NCI-H510A treated with DMSO at 0.1 percent for 48 hours (cell line): ENCODE measurements at places on chromosomes 1 and 21.

DNA sequence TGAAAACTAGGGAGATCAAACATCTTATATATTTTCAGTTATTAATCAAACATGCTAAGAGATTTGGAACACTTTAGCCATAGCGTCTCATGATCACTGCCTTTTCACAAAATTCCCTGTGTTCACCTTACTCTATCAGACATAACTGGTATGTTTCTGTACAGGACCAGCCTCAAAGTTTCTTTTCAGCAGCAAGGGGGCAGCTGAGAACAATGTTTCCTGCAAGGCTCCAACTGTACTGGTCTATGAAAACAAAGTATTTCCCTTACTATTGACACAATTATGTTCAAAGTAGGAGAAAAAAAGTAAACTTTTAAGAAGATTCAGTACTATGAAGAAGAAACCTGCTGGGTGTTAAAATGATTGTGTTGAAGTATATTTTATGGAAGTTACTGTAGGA, 98.5 kb downstream of the ATF6 start:
- no peak for DNase-seq

DNA sequence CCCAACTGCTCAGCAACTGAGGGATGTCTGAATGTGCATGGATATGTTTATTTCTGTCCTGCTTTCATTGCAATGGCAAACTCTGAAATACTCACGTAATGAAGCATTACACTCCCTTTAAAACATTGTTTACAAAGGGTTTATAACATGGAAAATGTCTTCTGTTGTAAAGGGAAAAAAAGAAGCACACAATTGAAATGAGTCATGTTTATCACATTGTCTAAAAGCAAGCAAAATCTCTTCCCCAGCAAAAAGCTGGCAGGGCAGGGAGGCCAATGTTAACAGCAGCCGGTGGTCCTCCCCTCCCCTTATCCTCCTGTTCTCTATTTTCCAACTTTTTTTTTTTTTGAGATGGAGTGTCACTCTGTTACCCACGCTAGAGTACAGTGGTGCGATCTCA, 3.9 kb upstream of the EFNA1 start:
- no peak for DNase-seq

- DNase-seq, result no peak
Observed at GRCh38 chr1:222540598-222540995, 7.3 kb downstream of the HHIPL2 start.

DNA sequence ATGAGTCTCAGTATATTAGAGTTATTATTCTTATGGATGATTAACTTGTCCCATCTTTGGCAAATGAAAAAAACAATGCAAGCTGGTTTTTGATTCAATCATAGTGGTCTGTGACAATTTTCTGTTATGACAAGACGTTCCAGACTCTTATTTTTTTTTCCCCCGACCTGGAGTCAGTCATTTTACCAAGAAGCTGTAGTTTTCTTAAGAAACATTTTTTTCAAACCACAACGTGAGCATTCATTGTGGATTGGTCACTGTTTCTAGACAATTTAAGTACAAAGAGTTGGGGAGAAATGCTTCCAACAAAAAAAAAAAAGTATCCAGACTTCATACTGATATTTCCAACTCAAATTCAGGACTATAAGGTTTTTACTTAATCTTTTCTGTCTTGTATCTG, 8.0 kb upstream of the ANGPTL3 start:
- no peak for DNase-seq

GRCh38 chr1:6126521-6127067, 53.5 kb downstream of the CHD5 start:
- DNase-seq, result no peak

GRCh38 chr1:91610789-91611188, 110.1 kb downstream of the CDC7 start:
- DNase-seq, result no peak

- DNase-seq, result no peak
Observed at GRCh38 chr1:53061123-53061858, 722 bp upstream of the PODN start.

GRCh38 chr1:176444286-176444685, 18.7 kb upstream of the PAPPA2 start:
- DNase-seq, result no peak

- DNase-seq, result no peak
Observed at GRCh38 chr1:143699115-143699514, 272.7 kb downstream of the FAM72C start.

DNA sequence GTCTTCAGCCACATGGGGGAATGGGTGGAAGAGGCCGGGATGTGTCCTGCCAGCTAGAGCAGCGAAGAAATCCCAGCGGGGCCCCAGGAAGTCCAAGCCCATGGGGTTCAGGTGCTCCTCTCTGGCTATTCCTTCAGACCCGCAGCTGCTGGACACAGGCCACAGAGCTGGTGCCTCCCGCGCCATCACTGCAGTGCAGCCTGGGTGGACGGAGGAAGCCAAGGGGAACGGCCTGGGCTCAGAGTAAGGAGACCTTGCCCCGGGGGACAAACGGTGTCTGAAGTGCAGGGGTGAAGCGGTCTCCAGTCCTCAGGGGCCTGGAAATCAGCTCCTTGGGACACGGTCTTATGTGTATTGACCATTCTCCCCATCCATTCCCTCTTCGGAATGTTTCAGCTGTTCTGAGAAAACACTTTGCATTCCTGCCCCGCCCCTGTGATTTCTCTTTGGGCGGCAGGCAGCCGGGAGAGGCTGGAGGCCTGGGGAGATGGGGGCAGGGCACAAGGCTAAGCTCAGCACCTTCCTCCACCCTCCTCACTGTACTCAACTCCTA, 18.4 kb downstream of the MTHFR start:
- DNase-seq, result no peak

GRCh38 chr1:5253036-5253435, 598.6 kb downstream of the AJAP1 start:
- no peak for DNase-seq

DNA sequence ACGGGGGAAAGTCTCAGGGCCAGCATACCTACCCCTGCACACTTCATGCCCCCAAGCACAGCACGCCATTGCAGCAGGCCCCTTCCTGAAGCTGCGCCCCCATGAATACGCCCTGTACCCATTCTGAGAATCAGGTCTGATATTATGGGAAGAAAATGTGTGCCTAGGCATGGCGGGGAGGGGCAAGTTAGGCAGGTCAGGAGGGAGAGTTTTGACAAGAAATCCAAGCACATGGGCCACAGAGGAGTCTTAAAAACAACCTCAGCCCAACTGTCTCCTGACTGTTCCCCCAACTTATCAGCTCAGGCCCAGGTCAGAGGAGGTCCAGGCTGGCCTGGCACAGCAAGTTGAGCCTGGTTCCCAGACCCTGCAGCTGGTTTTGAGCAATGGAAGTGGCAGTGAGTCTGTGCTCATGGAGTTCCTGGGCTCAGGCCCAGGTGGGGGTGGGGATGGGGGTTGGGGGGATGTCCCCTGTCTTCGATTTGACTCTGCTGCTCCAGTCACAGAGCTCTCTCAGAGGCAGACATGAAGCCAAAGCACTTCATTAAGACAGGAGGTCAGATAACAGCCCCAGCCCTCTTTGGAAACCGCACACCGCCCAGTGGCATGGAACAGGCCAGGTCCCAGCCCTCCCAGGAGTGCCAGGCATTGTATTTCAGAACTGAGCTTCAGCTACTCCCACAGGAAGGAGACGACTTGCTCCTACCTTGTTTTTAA, 20.6 kb upstream of the BCAR3 start:
- DNase-seq, result peak; percentile 89

DNA sequence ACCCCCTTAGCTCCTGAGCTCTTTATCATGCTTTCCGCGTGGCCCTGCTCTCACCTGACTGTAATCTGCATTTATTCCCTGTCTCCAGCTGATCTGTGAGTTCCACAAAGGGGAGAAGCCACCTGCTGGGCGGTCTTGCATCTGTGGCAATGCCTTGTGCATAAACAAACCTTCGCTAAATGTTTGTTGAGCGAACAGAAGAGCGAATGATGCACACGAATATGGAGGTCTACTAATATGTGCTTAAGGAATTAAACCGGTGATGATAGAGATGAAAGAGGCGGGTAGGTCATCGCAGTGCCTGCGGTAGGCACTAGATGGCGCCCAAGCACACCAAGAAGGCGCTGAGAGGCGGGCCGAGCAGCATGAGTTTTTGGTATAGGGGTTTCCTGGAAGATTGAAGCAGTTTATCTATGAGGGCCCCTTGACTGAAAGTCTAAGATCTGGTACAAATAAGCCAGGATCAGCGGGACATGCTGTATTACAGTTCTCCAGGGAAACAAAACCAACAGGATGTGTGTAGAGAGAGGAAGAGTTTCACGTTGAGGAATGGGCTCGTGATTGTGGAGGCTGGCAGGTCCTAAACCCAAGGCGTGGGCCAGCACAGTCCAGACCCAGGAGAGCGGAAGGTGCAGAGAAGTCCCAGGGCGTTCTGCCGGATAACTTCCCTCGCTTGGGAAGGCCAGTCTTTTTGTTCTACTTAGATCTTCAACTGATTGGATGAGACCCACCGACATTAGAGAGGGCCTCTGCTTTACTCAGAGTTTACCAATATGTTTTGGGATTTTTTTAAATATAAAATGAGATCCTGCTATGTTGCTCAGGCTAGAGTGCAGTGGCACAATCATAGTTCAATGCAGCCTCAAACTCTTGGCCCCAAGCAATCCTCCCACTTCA, 34.7 kb downstream of the TOMM20 start:
- DNase-seq, result peak; percentile 60

- DNase-seq, result no peak
Observed at GRCh38 chr1:109466452-109467300, at the start of gene SYPL2. SYPL2 (plus strand) TSS chr1:109466546; CDS start chr1:109466844, 298 bp downstream.

GRCh38 chr1:103250441-103250861, 142.1 kb upstream of the COL11A1 start:
- DNase-seq, result no peak

- DNase-seq, result no peak
Observed at GRCh38 chr1:160858097-160858496, 4.6 kb downstream of the CD244 start.

GRCh38 chr1:18384471-18384870, 96.3 kb upstream of the KLHDC7A start:
- DNase-seq, result no peak

- peak; percentile 30 for DNase-seq
Observed at GRCh38 chr1:168084396-168085231, 52.1 kb downstream of the GPR161 start.

- no peak for DNase-seq
Observed at GRCh38 chr1:147246044-147246690, 3.7 kb downstream of the CHD1L start.

GRCh38 chr1:197327776-197328364, 59.8 kb downstream of the CRB1 start:
- peak; percentile 22 for DNase-seq

GRCh38 chr1:153922076-153922971, 448 bp downstream of the GATAD2B start:
- peak; percentile 56 for DNase-seq

GRCh38 chr1:34742667-34743270, 12.1 kb upstream of the GJB5 start:
- peak; percentile 99 for DNase-seq

GRCh38 chr1:34885405-34886247, 26.1 kb upstream of the SMIM12 start:
- no peak for DNase-seq

GRCh38 chr1:163766257-163766918, 444.6 kb downstream of the NUF2 start:
- DNase-seq, result peak; percentile 15

- DNase-seq, result no peak
Observed at GRCh38 chr1:110239441-110240430, 29.6 kb downstream of the KCNC4 start.

GRCh38 chr1:168390271-168390670, 109.6 kb downstream of the TBX19 start:
- no peak for DNase-seq

DNA sequence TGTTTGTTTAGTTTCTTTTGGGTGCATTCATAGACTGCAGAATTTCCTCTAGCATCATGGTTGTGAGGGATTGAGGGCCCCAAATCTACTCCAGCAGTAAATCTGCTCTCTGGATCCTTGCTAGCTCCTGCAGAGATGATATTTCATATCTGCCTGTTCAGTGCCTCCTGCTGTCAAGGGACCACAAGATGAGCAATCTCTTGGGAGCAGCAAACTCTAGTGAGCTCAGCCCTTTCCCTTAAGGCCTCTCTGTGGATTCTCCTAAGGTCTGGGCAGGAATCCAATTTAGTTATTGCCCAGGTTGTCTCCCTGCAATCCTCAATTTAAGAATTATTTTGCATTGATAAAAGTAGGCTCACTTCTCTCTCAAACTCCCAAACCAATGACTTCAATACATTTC, 76.9 kb downstream of the RGS18 start:
- no peak for DNase-seq

GRCh38 chr1:109034382-109034781, 7.5 kb downstream of the WDR47 start:
- no peak for DNase-seq

DNA sequence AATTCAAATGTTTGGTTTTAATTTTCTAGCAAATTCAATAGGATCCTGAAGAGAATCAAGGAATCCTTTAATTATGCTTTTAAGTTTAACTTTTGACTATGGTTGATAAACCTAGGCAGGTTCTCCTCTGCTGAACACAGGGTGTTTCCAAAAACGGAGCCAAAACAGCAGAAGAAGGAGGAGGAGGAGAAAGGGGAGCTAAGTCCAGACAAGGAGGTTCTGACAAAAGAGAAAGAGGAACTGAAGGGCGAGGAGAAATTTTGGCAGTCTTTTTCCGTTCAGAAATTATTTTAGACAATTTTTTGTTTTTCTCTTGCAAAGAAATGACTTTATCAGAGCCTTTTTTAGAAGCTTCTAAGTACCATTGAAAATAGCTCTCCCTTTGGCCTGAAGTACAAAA, 33.2 kb upstream of the FNBP1L start:
- no peak for DNase-seq

DNA sequence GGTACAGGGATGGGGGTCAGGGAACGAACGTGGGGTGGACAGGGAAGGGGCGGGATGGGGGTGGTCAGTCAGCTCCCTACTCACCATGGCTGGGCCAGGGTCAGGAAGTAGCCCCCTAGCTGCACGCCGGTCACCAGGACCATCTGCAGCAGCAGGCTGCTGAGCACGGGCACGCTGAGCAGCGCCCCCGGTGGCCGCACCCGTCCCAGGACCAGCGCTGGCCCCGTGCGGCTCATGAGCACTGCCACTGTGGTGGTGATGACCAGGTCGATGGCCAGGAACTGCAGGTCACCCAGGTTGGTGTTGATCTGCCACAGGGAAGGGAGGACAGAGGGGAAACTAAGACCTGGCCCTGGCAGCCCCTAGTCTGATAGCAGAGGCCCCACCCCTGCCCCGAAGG, 6.5 kb upstream of the MFAP2 start:
- no peak for DNase-seq

GRCh38 chr21:39062196-39062595, 121.1 kb downstream of the PSMG1 start:
- no peak for DNase-seq

GRCh38 chr1:113931451-113931851, 2.3 kb downstream of the HIPK1 start:
- DNase-seq, result no peak

- no peak for DNase-seq
Observed at GRCh38 chr1:213192026-213192425, 141.0 kb downstream of the RPS6KC1 start.

GRCh38 chr21:26652854-26653253, 79.8 kb upstream of the CYYR1 start:
- no peak for DNase-seq
